CD8-positive, alpha-beta memory T cell (primary cell): ENCODE measurements at places on chromosomes 11 and 22. TPM values are rescaled to one million over a fixed set of nuclear protein-coding genes. Genes with fewer than 3 reads are reported as not detected.
A peak's percentile ranks its signal among the peaks of the same experiment; 100 is the strongest.

DNA sequence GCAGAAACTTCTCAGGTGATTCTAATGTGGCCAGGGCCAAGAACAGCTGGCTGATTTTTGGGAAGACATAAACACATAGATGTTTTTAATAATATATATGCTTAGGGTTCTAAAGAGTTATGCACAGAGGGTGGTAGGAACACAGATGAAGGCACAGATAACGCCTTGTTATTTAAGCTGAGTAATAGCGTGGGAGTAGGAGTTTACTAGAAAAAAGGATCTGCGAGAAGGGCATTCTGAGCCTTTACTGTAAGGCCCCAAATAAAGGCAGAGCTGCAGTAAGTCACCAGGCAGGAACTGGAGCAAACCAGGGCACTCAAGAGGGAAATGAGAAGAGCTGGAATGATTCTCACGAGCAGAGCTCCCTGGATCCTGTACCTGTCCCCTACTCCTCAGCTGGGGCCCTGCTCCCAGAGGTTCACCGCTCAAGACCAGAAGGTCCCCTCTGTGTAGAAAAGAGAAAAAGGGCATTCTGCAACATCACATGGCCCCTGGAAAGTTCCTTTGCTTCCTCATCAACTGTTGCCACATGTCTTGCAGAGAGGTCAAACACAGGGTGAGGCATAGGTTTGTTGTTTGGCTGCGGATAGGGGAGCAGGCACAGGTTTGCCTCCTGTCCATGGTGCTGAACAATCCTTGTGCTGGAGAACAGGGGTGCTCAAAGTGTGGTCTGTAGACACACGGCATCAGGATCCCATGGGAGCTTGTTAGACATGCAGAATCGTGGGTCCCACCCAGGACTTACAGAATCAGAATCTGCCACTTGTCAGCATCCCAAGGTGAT lies 125.7 kb downstream of the TENM4 start:
- no peak overlapping the region for H3K27ac ChIP-seq
- no peak overlapping the region for H3K4me3 ChIP-seq
- H3K36me3 ChIP-seq = no peaks in the 10 kb centered on the region
- H3K4me1 ChIP-seq = no peaks in the 10 kb centered on the region

GRCh38 chr11:78576549-78577097 lies 2.0 kb upstream of the NARS2 start:
- H3K27ac ChIP-seq = no peak overlapping the region
- no peak overlapping the region for H3K4me3 ChIP-seq
- no peaks in the 10 kb centered on the region for H3K27me3 ChIP-seq
- DNase-seq = no peak
- H3K4me1 ChIP-seq = peaks cover 26% of the 10 kb centered on the region
- no peaks in the 10 kb centered on the region for H3K36me3 ChIP-seq

DNA sequence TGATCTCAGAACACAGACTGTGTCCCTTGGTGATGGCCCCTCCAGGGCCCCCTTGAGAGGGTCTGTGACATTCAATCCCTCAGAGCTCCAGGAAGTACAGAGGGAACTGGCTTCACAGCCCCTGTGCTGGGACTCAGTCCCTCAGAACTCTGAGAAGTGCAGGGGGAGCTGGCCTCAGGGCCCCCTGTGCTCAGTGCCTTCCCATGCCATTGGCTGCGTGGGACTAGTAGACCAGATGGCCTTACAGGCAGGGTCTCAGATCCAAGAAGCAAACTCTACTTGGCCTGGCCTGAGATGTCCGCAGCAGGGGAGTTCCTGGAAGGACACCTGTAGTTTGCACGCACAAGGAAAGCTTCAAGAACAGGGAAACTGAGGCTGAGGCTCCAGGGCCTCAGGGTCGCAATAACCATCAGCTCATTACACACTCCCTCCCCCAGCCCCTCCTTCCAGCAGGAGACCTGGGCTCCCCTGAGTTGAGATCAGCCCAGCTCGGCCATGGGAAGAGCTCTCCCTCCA lies 138.4 kb downstream of the BRD1 start:
- no peaks in the 10 kb centered on the region for H3K36me3 ChIP-seq
- H3K27me3 ChIP-seq = peaks cover 4% of the 10 kb centered on the region
- no peak for DNase-seq

- H3K4me3 ChIP-seq = no peak overlapping the region
- DNase-seq = no peak
- no peaks in the 10 kb centered on the region for H3K36me3 ChIP-seq
- H3K27ac ChIP-seq = no peak overlapping the region
Measured at GRCh38 chr11:74696500-74696899, 34.7 kb downstream of the CHRDL2 start.

GRCh38 chr11:66478729-66479393 lies 1.4 kb upstream of the DPP3 start:
- H3K4me1 ChIP-seq = peaks cover 18% of the 10 kb centered on the region
- DNase-seq = no peak
- no peaks in the 10 kb centered on the region for H3K36me3 ChIP-seq
- peak overlapping the region; percentile 83 for H3K27ac ChIP-seq
- H3K4me3 ChIP-seq = peak overlapping the region; percentile 90
- H3K27me3 ChIP-seq = no peaks in the 10 kb centered on the region

DNA sequence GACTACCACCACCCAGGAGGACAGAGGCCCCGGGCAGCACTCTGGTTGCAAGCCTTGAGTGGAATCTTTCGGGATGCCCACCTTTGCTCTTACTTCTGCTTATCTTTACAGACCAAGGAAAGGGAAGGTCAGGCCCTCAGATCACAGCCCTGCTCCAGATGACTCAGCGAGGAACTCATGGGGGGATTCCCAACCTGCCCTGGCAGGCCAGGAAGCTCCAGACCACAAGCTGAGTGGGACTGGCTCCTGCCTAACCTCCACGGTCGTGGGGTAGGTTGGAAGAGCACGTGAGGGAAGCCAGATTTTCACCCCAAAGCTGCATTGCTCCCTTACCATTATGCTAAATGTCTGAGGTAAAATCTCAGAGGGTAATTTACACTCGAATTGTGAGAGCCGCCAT lies 11.8 kb downstream of the TBC1D10A start:
- peaks cover 100% of the 10 kb centered on the region for H3K4me1 ChIP-seq
- no peak overlapping the region for H3K4me3 ChIP-seq
- H3K27me3 ChIP-seq = no peaks in the 10 kb centered on the region

- no peak overlapping the region for H3K27ac ChIP-seq
- no peaks in the 10 kb centered on the region for H3K36me3 ChIP-seq
- DNase-seq = no peak
- H3K27me3 ChIP-seq = peaks cover 6% of the 10 kb centered on the region
Measured at GRCh38 chr11:7576726-7577290, 63.0 kb downstream of the PPFIBP2 start.

DNA sequence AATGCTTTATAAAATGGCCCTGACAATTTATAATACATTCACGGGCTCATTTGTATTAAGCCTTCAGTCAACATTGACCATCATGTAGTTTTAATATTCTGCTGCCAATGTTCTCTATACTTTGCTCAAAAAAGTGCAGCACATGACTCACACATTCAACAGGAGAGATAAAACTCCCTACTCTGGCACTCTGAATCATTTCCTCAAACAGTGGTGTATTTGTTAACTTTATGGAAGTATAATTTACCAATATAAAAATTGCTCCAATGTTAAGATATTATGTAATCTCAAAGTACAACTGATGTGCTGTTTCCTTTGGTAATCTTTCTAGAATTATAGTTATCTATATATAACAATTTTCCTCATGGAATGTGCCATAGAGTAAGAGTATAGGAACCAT lies 39.9 kb downstream of the MAML2 start:
- H3K4me3 ChIP-seq = no peak overlapping the region
- no peaks in the 10 kb centered on the region for H3K27me3 ChIP-seq
- no peak overlapping the region for H3K27ac ChIP-seq
- no peak for DNase-seq

DNA sequence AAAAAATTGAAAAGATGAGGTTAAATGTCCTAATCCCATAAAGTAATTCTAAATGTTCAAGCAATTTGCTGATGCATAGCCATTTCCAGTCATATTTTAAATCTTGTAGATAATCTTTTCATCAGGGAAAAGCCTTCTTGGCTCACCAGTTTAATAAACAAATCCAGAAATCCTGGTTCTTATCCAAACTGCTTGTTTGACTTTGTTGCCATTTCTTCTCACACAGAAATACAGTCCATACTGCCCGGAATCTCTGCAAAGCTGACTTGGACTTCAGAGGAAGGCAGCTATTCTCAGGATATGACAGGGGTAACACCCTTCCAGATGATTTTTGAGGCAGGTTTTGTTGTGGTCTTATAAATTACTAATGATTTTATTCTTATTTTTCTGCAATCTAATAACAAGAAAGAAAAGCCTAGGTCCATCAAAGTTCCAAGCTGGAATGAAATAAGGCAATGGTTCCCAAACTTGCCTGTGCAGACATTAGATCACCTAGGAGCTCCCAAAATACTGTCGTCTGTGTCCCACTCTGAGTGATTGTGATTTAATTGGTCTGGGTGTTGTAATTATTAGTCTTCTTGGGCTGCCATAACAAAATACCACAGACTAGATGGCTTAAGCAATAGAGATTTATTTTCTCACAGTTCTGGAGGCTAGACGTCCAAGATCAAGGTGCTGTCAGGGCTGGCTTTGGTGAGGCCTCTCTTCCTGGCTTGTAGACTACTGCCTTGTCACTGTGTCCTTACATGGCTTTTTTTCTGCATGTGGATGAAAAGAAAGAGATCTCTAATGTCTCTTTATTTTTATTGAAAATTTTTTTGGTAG lies 55.1 kb upstream of the RCE1 start:
- H3K27me3 ChIP-seq = no peaks in the 10 kb centered on the region
- H3K27ac ChIP-seq = no peak overlapping the region
- no peak overlapping the region for H3K4me3 ChIP-seq
- no peak for DNase-seq
- H3K4me1 ChIP-seq = no peaks in the 10 kb centered on the region

- no peaks in the 10 kb centered on the region for H3K36me3 ChIP-seq
- H3K4me1 ChIP-seq = no peaks in the 10 kb centered on the region
- no peak for DNase-seq
- no peak overlapping the region for H3K4me3 ChIP-seq
Measured at GRCh38 chr11:31127290-31127689, 242.2 kb downstream of the DCDC1 start.

DNA sequence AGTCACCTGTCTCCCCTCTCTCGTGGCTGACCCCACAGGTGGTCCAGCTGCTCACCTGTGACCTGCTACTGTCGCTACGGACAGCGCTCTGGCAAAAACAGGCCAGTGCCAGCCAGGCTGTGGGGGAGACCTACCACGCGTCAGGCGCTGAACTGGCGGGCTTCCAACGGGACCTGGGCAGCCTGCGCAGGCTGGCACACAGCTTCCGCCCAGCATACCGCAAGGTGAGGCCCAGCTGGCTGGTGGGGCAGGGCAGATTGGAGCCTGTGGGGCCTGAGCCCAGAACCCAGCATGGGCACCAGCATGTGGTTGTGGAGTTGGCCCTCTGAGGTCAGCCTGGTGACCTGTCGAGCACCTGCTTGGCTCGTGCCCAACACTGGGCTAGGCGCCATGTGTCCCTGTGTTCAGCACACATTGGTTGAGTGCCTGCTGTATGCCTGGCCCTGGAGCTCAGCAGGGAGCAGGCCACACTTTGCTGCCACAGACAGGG lies 11.9 kb downstream of the SHISA8 start:
- no peak overlapping the region for H3K4me3 ChIP-seq
- peaks cover 3% of the 10 kb centered on the region for H3K4me1 ChIP-seq
- H3K27me3 ChIP-seq = no peaks in the 10 kb centered on the region
- no peak overlapping the region for H3K27ac ChIP-seq
- H3K36me3 ChIP-seq = peaks cover 16% of the 10 kb centered on the region

GRCh38 chr22:28283068-28283654 lies 364.1 kb upstream of the PITPNB start:
- no peak overlapping the region for H3K27ac ChIP-seq
- peaks cover 4% of the 10 kb centered on the region for H3K27me3 ChIP-seq
- no peak overlapping the region for H3K4me3 ChIP-seq
- H3K36me3 ChIP-seq = no peaks in the 10 kb centered on the region

- no peak overlapping the region for H3K27ac ChIP-seq
- H3K4me3 ChIP-seq = no peak overlapping the region
- no peaks in the 10 kb centered on the region for H3K4me1 ChIP-seq
- no peak for DNase-seq
- H3K36me3 ChIP-seq = no peaks in the 10 kb centered on the region
- H3K27me3 ChIP-seq = no peaks in the 10 kb centered on the region
Measured at GRCh38 chr22:33090836-33091235, 32.7 kb upstream of the SYN3 start.

DNA sequence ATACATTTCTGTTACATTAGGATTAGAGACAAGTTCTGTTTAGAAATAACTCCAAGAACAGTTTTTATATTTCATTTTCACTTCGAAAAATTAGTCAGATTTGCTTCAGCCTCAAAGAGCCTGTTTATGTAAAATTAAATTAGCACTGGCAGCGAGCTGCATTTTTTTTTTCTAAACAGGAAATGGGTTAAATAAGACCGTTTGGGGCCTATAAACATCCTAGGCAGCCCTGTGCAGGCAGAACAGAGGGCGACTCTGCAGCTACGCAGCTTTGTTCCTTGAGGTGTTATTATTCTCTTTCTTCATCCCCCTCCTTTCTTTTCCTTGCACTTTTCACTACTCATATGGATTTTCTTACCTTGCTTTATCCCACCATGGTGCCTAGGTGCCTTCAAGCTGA lies 48.7 kb downstream of the CWC15 start:
- peak overlapping the region; percentile 33 for H3K4me3 ChIP-seq
- no peaks in the 10 kb centered on the region for H3K27me3 ChIP-seq
- peak overlapping the region; percentile 43 for H3K27ac ChIP-seq
- no peaks in the 10 kb centered on the region for H3K36me3 ChIP-seq

GRCh38 chr11:70872955-70873735 lies 379.2 kb downstream of the SHANK2 start:
- no peaks in the 10 kb centered on the region for H3K4me1 ChIP-seq
- H3K4me3 ChIP-seq = no peak overlapping the region
- no peak for DNase-seq
- no peaks in the 10 kb centered on the region for H3K27me3 ChIP-seq
- no peak overlapping the region for H3K27ac ChIP-seq

DNA sequence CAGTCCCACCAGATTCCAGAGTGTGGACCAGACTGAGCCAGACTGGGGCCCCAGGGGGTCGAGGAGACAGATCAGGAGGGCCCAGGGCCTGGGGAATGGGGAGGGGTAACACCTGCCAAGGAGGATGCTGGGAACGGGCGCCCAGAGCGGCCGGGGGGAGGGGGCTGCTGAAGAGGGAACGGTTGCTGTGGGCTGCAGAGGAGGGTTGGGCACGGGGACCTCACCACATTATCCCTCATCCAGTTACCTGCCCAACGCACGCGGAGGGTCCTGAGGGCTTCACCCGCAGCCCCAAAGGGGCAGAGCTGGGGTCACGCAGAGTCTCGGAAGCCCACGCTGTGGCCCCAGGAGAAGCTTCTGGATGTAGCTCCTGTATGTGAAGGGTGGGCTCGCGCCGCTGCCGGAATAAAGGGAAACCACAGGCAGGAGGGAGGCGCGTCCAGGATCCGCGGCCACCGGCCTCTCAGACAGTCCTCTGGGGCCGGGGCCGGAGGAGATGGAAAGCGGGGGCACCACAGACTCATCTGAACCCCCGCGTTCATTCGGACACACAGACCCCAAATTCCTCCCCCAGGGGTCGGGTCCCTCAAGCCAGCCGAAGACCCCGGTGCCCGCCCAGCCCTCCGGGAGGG lies 866 bp upstream of the SELENOO start:
- peaks cover 3% of the 10 kb centered on the region for H3K36me3 ChIP-seq
- no peaks in the 10 kb centered on the region for H3K27me3 ChIP-seq
- H3K4me3 ChIP-seq = peak overlapping the region; percentile 45
- DNase-seq = no peak

Gene MMP27
- not detected for total RNA-seq

Gene TUB
- total RNA-seq = 0.11 TPM

Gene NELL1
- total RNA-seq = not detected

Gene OPCML
- total RNA-seq = not detected

Gene DCHS1
- 0.96 TPM for total RNA-seq
